ENCODE measurements at places on chromosomes 7 and 10.

- no peak for DNase-seq
Measured at GRCh38 chr7:148242294-148242821, 348.2 kb upstream of the C7orf33 start.

DNA sequence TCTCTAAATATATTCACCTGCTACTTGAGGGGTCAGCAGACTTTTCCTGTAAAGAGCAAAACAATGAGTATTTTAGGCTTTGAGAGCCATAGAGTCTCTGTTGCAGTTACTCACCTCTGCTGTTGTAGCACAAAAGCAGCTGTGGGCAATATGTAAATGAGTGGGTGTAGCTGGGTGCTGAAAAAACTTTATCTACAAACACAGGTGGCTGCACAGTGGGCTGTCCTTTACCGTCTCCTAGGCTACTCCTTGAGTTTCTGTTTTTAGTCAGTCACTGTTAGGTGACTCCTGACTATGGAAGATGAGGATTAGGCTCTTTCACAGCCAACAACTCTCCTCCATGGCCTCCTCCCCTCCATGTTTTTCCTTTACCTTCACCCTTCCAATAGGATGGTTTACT lies 286.1 kb upstream of the C7orf33 start:
- no peak for DNase-seq

DNA sequence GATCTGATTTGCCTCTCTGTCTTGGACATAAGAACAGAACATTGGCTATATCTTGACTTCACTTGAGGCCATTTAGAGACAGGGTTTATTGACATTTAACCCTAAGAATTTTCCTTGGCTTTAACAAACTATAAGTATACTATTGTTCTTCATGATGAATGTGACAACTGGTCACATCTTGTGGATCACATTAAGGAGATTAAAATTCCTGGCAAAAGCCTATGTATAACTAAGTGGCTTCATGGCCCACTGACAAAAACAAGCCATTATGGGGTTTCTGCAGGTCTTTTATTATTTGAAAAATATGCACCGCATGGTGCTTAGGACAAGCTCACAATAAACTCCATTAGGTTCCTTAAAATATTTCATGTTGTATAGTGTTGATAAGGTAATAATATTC lies 54.8 kb downstream of the THNSL1 start:
- no peak for DNase-seq

GRCh38 chr7:69603937-69604494 lies 5.7 kb downstream of the AUTS2 start:
- DNase-seq, result peak; percentile 48

GRCh38 chr10:126247446-126247975 lies 140.8 kb downstream of the ADAM12 start:
- no peak for DNase-seq

DNA sequence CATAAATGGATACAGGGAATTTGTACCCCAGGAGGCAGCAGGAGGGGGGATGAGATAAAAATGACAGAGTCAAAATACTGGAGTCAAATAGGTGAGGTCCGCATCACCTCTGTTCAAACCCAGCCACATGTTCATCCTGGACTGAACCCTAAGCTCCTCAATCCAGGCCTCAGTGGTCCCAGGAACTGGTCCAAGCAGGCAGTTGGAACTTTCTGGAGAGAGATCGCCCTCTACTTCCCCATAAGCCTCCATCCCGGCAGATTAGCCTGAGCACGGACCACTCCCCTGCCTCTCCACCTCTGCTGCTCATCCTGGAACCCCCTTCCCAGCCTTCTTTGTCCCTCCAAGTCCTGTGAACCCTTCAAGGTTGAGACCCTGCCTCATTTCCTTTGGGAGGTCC lies 959.7 kb upstream of the ZNF722 start:
- no peak for DNase-seq

DNA sequence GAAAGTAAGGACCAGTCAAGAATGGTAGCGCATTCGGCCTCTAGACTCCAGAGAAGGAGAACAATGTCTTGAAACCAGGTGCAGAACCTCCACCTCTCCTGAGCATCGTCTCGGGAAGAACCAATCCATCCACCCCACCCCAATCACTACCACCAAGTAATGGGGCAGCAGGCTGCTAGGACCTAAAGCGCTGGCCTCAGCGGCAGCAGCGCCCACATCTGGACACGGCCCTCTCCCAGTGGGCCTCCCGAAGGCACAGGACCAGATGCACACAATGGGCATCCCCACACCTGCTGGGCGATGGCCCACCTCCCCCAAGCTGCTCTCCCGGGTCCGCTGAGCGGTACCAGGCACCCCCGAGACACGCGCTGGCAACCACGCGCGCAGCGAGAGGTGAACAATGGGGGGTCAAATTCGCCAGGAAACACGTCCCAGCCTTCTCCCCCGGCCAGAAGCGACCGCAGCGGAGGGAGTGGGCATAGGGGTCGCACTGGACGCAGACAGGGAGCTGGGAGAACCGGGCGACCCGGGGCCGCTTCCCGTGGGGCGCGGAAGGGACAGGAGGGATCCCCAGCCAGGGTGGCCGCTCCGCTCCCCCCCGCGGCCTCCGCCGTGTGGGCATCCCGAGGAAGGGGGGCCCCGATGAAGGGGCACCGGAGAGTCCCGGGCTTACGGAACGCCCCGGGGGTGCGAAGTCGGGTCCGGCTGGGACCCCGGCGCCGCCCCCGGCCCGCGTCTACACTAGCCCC lies 506 bp downstream of the CTTNBP2 start:
- no peak for DNase-seq

GRCh38 chr7:31688372-31688771 lies 1.4 kb downstream of the PPP1R17 start:
- no peak for DNase-seq

- DNase-seq, result no peak
Measured at GRCh38 chr7:50348469-50349162, 44.1 kb downstream of the IKZF1 start.

- DNase-seq, result no peak
Measured at GRCh38 chr7:6346581-6346980, 74.2 kb upstream of the CYTH3 start.

- no peak for DNase-seq
Measured at GRCh38 chr7:386385-386784, 96.4 kb downstream of the FOXL3 start.

DNA sequence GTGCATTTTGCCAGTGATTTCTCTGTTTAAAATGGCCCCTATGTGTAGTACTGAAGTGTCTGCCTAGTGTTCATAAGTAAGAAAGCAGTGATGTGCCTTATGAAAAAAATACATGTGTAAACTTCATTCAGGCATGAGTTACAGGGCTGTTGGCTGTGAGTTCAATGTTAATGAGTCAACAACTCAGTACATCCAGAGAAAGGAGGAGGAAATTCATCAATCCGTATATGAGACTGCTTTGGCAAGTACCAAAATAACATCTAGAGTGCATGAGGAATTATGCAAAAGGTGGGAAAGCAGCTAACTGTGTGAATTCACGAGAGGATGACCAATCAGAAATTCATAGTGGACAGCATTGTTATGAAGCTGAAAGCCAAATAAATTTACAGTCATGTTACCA lies 255.6 kb downstream of the ZEB1 start:
- DNase-seq, result no peak

DNA sequence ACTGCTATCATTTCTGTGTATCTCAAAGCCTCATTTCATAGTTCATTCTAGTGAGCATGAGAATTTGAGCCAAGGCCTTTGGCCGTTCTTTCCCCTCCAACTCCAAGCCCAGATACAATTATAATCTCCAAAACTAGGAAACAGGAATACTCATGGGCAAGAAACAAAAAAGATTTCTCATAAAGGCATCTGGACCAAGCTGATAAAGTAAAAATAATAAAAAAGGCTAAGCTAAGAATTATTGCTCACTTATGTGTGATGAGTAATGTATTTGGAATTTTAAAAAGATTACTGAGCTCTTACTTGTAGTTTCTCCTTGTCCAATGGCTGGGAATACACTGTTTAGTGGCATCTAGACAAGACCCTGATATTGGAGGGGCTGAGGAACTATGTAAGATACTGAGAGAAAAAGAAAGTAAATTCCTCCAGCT lies 196.4 kb upstream of the POM121L12 start:
- DNase-seq, result no peak

GRCh38 chr10:96906864-96907263 lies 74.8 kb downstream of the LCOR start:
- no peak for DNase-seq

- no peak for DNase-seq
Measured at GRCh38 chr7:123716877-123717276, 31.9 kb downstream of the WASL start.

DNA sequence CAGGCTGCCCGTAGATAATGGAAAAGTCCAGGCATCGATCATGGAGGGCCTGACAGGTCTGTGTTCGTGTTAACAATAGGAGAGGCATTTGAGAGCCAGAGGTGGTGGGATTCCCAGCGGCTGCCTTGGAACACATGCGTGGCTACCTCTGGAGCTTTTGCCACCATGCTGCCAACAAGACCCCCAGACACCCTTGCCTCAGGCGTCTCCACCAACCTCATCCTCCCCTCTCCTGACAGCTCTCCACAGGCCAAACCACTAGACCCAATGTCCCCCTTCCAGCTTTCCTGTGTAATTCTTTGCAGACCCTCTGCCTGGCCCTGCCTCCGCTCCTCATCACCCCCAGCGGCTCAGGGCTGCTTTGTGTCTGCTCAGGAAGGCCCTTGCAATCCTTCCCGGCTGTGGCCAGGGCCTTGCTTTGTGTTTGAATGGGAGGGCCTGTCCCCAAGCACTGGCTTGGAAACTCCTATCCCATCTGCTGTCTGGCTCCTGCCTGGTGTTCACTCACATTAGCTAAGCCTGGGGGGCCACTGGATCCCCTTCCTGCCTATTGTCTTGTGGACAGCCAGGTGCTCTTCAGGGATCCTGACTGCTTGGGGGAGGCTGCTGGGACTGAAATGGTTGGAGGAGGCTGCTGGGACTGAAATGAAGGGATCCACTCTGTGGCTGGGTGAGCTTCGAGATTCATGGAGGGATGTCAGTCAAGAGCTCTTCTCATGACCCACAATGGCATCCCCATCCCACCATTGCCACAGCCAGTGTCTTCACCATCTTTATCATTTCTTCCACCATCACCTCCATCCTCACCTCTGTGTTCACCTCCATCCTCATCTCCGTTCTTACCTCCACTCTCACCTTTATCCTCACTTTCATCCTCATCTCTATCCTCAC lies 60.8 kb upstream of the ELN start:
- DNase-seq, result no peak

- no peak for DNase-seq
Measured at GRCh38 chr7:142321391-142321790, 63.5 kb upstream of the PRSS58 start.

DNA sequence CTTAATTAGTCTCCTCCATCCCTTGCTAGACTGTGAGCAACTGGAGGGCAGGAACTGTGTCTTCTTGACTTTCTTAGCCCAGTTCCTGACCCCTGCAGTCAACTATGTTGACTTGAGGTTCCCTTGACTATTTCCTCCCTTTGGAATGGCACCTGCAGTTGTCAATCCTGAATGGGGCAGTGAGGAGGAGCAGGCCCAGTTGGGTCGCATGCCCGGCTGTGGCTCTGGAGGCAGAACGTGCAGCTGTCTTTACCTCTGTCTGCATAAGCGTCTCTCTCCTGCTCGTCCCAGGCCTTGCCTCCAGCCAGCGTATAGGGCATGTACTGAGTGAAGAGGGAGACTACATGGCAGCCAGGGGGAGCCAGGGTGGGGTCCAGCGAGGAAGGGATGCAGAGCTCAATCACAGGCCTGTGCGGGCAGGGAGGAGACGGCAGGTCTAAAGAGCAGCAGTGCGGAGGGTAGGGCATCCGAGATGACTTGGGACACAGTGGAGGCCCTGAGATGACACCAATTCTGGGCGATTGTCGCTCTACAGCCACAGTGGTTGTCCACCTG lies 26.8 kb downstream of the PYROXD2 start:
- DNase-seq, result no peak

DNA sequence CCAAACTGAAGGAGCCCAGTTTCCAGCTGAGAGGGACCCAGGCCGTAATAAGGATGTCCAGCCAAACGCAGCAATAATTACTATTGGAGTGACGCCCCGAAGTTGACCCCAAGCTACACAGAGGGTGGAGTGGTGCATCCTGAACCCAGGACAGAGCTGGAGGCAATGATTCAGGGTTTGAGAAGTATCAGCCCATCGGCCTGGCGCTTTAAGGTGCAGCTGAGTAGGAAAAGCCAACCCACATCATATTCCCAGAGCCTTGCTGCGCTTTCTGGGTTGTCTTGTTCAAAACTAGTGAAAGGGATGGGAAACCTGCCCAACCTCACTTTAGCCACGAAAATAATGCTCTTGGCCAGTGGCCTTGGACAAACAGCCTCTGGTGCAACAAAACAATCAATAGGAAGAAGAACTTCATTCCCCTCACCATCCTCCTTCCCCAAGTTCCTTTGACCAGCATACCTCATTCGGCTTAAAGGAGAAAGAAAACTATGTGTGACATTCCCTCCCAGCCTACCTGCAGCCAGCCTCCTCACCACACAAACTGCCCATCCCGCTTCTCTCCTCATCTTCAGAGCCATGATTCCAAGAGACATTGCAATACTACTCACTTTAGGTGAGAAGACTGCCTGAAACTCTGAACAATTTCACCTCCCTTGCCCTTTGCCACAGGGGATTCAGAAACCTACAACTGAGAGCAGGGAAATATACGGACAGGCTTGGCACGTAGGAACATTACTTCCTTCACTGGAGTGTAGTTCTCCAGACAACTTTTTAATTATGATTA lies 217.2 kb upstream of the MKLN1 start:
- DNase-seq, result no peak

DNA sequence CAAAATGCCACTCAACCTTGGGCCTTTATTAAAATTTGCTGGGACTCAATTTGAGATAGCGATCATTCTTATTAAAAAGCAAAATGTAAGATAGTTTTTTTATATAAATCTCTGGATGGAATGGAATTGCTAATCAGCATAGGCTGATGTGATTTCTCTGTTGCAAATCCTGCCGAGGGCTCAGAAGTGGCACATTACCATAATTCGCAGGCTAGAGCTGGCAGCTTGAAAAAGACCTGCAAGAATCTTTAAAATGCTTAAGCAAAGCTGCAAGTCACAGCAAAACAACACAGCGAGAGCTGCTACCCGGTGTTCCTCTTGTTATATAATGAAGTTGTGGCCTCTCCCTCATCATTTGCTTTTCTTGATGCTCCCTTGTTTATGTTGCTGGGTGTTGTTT lies 448.1 kb downstream of the GATA3 start:
- DNase-seq, result no peak

- no peak for DNase-seq
Measured at GRCh38 chr7:23121165-23121564, 15.6 kb downstream of the KLHL7 start.

- no peak for DNase-seq
Measured at GRCh38 chr10:124709861-124710260, 34.3 kb downstream of the FAM53B start.

GRCh38 chr7:151056666-151057505 lies 811 bp downstream of the CDK5 start:
- no peak for DNase-seq

DNA sequence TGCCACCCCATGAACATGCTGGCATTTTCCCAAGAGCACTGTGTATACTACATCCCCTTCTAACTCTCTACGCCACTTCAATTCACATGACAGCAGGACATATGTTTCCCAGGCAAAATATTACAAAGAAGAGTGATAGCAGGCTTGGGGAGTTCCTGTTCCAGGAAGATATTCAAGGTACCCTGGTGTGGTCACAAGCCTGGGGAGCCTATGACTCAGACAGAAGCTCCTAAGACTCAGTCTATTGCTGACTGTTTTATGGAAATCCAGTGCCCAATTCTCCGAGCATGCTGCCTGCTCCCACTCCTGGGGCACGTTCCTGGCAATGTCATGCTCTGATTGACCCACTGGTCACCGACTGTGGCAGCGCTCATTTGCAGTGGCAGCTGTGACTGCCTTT lies 23.5 kb upstream of the ABLIM1 start:
- DNase-seq, result no peak
